Upper lobe of right lung (tissue), 1 donor: ENCODE measurements at places on chromosomes 1 and 21.

DNA sequence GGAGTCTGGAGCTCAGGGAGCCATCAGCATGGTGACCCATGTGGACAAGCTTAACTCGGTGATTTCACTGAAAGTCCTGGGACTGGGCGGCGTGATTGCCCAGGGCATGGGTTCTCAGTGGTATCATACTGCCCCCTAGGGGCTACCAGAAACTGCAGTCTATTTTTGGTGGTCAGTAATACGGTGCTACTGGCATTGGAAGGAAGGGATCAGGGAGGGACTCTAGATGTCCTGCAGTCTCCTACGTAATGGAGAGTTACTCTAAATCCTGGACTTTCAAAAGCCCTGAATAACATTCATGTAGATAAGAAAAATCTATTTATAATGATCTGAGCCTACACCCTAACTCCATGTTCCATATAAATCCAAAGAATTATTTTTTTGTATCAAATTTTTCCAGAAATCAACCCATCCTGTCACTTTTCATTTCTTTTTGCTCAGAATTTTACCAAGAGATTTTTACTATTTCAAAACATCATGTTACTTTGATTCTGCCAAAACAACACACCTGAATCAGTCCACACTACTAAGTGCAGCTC lies 37.3 kb downstream of the PABPC4 start:
- DNase-seq = peak; percentile 73

- no peak for DNase-seq
Measured at GRCh38 chr21:44450402-44450801, 4.9 kb upstream of the LRRC3 start.

GRCh38 chr21:37435120-37435519 lies 68.5 kb downstream of the DYRK1A start:
- no peak for DNase-seq

- DNase-seq = no peak
Measured at GRCh38 chr1:210200124-210200736, 32.4 kb upstream of the SERTAD4 start.

DNA sequence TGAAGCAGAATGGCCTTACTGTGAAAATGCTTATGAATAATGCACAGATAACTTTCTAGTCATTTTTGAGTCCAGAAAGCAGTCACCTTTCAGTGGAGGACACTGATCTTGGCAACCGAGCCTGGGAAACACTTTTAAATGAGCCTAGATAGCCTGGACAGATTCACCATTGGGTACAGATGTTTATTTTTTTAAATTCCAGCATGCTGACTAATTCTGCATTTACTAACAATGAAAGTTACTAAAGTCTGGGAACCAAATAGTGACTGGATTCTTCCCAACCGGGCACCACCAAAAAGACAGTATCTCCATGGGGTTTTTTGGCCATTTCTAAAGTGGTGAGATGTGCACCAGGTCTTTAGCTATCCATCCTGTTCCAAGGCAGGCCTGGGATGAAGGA lies 3.3 kb upstream of the FMOD start:
- DNase-seq = no peak

DNA sequence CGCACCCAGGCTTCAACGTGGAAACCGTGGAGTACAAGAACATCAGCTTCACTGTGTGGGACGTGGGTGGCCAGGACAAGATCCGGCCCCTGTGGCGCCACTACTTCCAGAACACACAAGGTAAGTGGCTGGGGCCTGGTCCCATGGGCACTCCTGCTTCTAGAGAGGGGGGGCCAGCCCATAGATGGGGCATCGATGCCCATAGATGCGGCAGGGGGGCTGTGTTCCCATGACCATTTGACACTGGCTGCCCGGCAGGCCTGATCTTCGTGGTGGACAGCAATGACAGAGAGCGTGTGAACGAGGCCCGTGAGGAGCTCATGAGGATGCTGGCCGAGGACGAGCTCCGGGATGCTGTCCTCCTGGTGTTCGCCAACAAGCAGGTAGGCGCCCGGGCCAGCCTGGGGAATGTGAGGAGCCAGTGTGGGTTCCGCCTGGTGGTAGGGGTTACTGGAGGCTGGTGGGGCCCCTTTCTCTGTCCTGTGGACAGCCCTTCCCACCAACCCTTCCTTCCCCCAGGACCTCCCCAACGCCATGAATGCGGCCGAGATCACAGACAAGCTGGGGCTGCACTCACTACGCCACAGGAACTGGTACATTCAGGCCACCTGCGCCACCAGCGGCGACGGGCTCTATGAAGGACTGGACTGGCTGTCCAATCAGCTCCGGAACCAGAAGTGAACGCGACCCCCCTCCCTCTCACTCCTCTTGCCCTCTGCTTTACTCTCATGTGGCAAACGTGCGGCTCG lies 5.6 kb downstream of the C1orf35 start:
- peak; percentile 60 for DNase-seq

DNA sequence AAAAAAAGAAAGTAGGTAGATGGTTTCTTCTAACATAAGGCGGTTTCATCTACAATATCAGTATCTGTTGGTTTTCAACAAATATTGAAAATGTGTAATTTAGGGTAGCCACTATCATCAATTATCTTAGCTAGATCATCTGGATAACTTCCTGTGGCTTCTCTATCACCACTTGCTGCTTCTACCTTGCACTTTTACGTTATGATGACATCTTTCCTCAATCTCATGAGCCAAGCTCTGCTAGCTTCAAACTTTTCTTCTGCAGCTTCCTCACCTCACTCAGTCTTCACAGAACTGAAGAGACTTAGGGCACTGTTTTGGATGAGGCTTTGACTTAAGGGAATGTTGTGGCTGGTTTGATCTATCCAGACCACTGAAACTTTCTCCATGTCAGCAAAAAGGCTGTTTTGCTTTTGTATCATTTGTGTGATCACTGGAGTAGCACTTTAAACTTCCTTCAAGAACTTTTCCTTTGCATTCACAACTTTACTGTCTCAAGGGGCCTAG lies 144.9 kb upstream of the HP1BP3 start:
- no peak for DNase-seq

- DNase-seq = no peak
Measured at GRCh38 chr21:45410151-45410864, 5.3 kb downstream of the COL18A1 start.

DNA sequence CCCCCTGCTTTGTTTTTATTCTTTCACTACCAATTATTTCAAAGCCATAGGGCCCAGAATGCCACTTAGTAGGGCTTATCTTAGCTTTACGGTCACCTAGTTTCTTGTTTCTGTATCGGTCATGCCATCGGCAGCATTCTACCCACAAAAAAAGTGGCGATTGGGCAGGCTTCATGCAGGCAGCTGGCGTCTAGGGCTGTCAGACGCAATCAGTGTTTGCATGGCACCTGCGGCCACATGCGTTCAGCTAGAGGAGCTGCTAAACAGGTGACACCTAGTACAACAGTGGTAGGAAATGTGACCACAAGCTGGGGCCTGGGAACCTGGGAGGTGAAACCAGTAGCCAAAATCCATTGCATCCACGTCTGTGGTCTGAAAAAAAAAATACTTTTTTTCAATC lies 262.7 kb downstream of the PBX1 start:
- DNase-seq = no peak

DNA sequence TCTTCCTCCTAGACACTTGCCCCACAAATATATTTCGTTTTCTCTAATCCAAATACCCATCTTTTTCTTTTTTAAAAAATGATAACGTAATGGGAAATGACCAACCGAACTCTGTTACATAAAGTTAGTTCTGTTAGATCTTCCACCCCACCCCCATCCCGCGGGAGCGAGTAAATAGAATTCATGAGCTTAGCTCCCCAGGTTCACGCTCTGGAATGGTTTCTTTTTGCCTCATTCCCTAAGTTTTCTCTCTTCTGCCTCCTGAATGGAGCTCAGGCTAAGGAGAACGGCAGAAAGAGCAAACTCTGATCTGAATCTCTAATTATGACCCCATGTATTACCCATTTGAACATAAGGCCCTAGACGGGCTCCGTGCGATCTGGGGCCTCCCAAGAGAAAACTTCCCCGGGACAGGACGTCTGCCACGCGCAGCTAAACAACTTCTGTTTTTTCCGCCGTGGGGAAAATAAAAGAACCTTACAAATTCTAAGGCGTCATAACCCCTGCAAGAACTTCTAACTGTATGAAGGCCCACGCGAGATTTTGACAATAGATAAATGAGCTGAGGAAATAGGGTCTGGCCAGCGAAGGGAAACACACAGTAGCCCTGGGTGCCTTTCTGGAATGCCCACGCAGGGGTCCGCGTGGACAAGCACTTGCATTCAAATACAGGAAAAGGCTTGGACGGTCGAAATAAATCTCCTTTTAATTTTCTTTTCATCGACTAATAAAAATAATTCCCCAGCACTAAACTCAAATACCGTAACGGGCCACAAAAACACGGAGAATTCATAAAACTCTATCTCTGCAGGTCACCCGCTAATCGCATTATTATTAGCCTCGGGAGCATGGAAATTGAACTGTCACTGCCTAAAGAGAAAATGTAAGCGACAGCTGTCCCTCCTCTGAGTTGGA lies 2.2 kb downstream of the TBX15 start:
- no peak for DNase-seq

DNA sequence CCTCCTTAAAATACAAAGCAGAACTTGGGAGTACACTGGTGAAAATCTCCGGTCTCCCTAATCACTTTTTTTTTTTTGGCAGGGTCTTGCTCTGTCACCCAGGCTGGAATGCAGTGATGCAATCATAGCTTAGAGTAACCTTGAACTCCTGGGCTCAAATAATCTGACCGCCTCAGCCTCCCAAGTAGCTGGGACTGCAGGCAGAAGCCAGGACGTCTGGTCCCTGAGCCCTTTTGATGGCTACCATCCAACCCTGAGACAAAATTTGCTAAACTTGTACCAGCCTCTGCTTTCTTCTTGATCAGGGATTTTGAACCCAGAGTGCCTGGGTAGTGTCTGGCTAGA lies 4.1 kb downstream of the L1TD1 start:
- no peak for DNase-seq

GRCh38 chr1:225451340-225451739 lies 23.5 kb upstream of the LBR start:
- DNase-seq = peak; percentile 37

GRCh38 chr1:17950728-17951127 lies 156.9 kb upstream of the IGSF21 start:
- no peak for DNase-seq

GRCh38 chr21:34548781-34549376 lies 36.9 kb upstream of the KCNE1 start:
- no peak for DNase-seq

GRCh38 chr1:205588636-205589035 lies 43.2 kb downstream of the ELK4 start:
- peak; percentile 73 for DNase-seq

- DNase-seq = no peak
Measured at GRCh38 chr1:151013518-151013917, 5.3 kb downstream of the PRUNE1 start.
